ENCODE measurements at places on chromosomes 6 and 20. TPM values are rescaled to one million over a fixed set of nuclear protein-coding genes. Genes with fewer than 3 reads are reported as not detected.

The PDE10A gene
- 0.05 TPM for total RNA-seq

The GPSM3 gene
- total RNA-seq, result 7.2 TPM

The PI16 gene
- total RNA-seq, result not detected

The FAM217A gene
- not detected for total RNA-seq

The SRSF6 gene
- 43.2 TPM for total RNA-seq

The CCN6 gene
- 0.14 TPM for total RNA-seq

The TMEM244 gene
- total RNA-seq, result not detected

The ALDH8A1 gene
- total RNA-seq, result 0.70 TPM

The AIF1 gene
- not detected for total RNA-seq

The KCNK16 gene
- total RNA-seq, result not detected

The KCNK15 gene
- total RNA-seq, result not detected

The SLC32A1 gene
- not detected for total RNA-seq

The MCCD1 gene
- total RNA-seq, result not detected

The TRIM39 gene
- 12.5 TPM for total RNA-seq

The CHRNA4 gene
- total RNA-seq, result not detected

The UNC5CL gene
- 0.28 TPM for total RNA-seq

The VSX1 gene
- total RNA-seq, result not detected

The SCUBE3 gene
- 0.21 TPM for total RNA-seq

The DEF6 gene
- 40.5 TPM for total RNA-seq

The LY6G6F gene
- not detected for total RNA-seq

The CAGE1 gene
- 0.37 TPM for total RNA-seq

The SYCP2L gene
- 0.35 TPM for total RNA-seq

The MLIP gene
- not detected for total RNA-seq

The C6orf15 gene
- 0.35 TPM for total RNA-seq

The ELOVL2 gene
- not detected for total RNA-seq

The TUBB1 gene
- not detected for total RNA-seq

The EFCAB8 gene
- not detected for total RNA-seq

The KHDC1L gene
- total RNA-seq, result not detected

The WASF1 gene
- 18.0 TPM for total RNA-seq
